Hepatocyte (in vitro differentiated cells): ENCODE measurements at places on chromosomes 11 and 22. TPM values are rescaled to one million over a fixed set of nuclear protein-coding genes. Genes with fewer than 3 reads are reported as not detected.

- no peaks in the 10 kb centered on the region for H3K36me3 ChIP-seq
- H3K4me1 ChIP-seq, result no peaks in the 10 kb centered on the region
- H3K27ac ChIP-seq, result no peak overlapping the region
- DNase-seq, result no peak
- H3K27me3 ChIP-seq, result no peaks in the 10 kb centered on the region
- H3K4me3 ChIP-seq, result no peak overlapping the region
These were observed 283.3 kb upstream of the ARHGAP42 start for GRCh38 chr11:100403816-100404215.

THOC5 gene
- total RNA-seq, result 26.5 and 27.7 TPM in 2 replicates

DNA sequence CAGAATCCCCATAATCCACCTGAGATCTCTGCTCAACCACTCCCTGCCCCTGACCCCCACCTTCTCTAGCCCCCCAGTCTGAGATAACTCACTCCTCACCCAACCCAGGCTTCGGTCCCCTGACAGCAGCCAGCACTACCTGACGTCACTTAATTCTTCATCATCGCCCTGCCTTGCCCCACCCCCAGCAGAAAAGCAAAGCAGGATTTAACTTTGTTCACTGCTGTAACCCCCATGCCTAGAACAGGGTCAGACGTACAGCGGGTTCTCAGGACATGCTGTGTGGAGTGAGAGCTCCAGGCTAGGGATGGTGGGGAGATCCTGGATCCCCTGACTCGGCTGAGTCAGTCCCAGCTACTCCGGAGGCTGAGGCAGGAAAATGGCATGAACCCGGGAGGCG lies 45.8 kb downstream of the ELFN2 start:
- no peaks in the 10 kb centered on the region for H3K36me3 ChIP-seq
- H3K4me1 ChIP-seq, result peaks cover 5% of the 10 kb centered on the region
- DNase-seq, result no peak
- no peaks in the 10 kb centered on the region for H3K27me3 ChIP-seq

GRCh38 chr22:41722496-41722895 lies 23.2 kb downstream of the MEI1 start:
- no peaks in the 10 kb centered on the region for H3K27me3 ChIP-seq
- no peak overlapping the region for H3K4me3 ChIP-seq
- H3K27ac ChIP-seq, result no peak overlapping the region

DNA sequence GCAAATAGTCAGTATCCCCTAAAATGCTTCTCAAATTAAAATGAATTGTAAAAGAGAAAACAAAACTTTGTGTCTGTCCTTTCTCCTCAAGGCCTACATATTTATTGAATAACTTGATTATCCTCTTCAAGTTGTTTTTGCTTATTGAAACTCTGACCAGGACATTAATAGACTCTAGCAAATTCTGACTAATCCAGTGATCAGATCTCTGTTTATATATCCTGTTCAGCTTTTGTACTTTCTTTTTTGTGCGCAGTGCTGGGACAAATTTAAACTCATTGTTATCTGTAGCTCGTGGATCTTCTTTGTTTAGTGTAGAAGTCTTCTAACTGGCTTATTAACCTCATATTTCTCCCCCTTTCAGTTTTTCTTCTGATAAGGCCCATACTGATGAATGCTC lies 139.9 kb upstream of the SORL1-AS1 start:
- no peak overlapping the region for H3K4me3 ChIP-seq

DNA sequence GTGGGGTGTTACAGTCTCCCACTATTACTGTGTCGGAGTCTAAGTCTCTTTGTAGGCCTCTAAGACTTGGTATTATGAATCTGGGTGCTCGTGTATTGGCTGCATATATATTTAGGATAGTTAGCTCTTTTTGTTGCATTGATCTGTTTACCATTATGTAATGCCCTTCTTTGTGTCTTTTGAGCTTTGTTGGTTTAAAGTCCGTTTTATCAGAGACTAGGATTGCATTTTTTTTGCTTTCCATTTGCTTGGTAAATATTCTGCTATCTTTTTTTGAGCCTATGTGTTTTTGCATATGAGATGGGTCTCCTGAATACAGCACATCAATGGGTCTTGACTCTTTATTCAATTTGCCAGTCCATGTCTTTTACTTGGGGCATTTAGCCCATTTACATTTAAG lies 97.6 kb downstream of the PDE3B start:
- H3K27ac ChIP-seq, result no peak overlapping the region
- H3K27me3 ChIP-seq, result no peaks in the 10 kb centered on the region
- H3K4me3 ChIP-seq, result no peak overlapping the region
- no peaks in the 10 kb centered on the region for H3K4me1 ChIP-seq
- no peaks in the 10 kb centered on the region for H3K36me3 ChIP-seq
- no peak for DNase-seq
